T-helper 17 cell (primary cell): ENCODE measurements at places on chromosomes 3 and 15. TPM values are rescaled to one million over a fixed set of nuclear protein-coding genes. Genes with fewer than 3 reads are reported as not detected.

- peaks cover 44% of the 10 kb centered on the region for H3K27me3 ChIP-seq
- no peaks in the 10 kb centered on the region for H3K4me1 ChIP-seq
- peaks cover 2% of the 10 kb centered on the region for H3K36me3 ChIP-seq
Observed at GRCh38 chr3:170205302-170205701, 16.9 kb upstream of the PRKCI start.

GRCh38 chr3:169245631-169246030 lies 417.9 kb downstream of the MECOM start:
- peaks cover 4% of the 10 kb centered on the region for H3K36me3 ChIP-seq
- no peak overlapping the region for H3K4me3 ChIP-seq
- DNase-seq = no peak
- peaks cover 40% of the 10 kb centered on the region for H3K27me3 ChIP-seq

DNA sequence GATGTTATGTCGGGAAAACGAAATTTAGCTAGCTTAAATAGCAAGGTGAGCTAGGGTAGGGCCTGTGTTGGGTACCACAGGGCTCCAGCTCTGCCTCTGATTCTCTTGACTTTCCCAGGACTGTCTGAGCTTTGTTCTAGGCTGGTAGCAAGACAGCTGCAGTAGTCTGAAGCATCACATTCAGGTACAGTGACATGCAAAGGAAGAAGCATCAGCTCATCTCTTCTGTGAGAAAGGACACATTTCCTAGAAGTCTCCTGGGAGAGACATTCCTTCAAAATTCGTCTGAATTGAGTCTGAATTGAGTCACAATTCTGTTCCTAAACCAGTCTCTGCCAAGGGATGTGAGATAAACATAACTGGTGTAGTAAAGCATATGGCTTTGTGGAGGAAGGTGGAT lies 8.5 kb upstream of the UBXN7 start:
- H3K36me3 ChIP-seq = no peaks in the 10 kb centered on the region
- no peak for DNase-seq
- no peak overlapping the region for H3K4me3 ChIP-seq
- H3K27ac ChIP-seq = no peak overlapping the region

DNA sequence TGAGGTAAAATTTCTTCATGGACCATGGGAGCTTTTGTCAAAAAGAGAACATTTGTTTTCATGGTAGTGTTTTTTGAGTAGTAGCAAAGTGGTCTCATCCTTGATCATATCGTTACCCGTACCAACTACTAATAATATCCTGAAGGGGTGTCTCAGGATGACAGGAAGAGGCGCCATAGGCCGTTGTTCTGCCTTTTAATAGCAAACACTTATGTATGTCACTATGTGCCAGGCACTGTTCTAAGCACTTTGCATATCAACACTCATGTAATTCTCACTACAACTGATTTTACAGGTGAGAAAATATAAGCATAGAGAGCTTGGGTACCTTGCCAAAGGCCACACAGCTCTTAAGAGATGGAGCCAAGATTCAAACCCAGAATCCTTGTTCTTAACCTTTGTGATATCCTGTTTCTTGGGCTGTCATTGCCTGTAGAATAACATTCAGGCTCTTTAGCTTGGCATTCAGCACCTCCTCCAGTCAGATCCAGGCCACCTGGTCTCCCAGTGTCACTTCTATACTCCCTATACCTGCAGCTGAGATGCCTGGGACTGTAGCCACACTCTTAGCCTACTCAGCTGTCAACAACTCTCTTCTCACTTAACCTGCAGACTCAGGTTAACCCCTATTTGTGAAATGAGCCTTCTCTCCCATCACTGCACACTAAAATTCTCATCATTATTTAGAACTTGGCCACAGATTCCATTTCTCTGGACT lies 113.7 kb downstream of the USP13 start:
- no peak overlapping the region for H3K4me3 ChIP-seq
- no peaks in the 10 kb centered on the region for H3K4me1 ChIP-seq
- DNase-seq = no peak
- H3K27ac ChIP-seq = no peak overlapping the region
- H3K36me3 ChIP-seq = peaks cover 6% of the 10 kb centered on the region

- H3K4me1 ChIP-seq = no peaks in the 10 kb centered on the region
- H3K36me3 ChIP-seq = no peaks in the 10 kb centered on the region
- no peak for DNase-seq
Observed at GRCh38 chr3:39917065-39917773, 107.8 kb downstream of the MYRIP start.

DNA sequence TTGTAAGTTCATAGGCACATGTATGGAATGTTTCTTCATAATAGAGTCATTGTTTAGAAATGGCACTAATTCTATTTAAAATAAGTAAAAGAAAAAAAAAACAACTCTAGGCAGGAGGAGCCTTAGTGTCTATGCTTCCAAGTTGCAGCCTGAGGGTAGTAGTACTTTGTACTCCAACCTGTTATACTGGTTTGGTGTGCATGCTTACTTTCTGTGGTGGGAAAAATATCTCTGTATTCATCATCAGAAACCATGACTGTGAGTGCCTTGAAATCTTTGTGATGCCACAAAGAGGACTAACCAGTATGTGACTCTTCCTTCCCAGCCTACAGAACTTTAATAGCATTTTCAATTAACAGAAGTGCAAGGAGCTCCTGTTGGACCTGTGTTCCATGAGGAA lies 4.4 kb downstream of the NAALADL2 start:
- H3K4me3 ChIP-seq = no peak overlapping the region
- H3K36me3 ChIP-seq = no peaks in the 10 kb centered on the region
- H3K4me1 ChIP-seq = no peaks in the 10 kb centered on the region
- no peak for DNase-seq
- no peaks in the 10 kb centered on the region for H3K27me3 ChIP-seq

DNA sequence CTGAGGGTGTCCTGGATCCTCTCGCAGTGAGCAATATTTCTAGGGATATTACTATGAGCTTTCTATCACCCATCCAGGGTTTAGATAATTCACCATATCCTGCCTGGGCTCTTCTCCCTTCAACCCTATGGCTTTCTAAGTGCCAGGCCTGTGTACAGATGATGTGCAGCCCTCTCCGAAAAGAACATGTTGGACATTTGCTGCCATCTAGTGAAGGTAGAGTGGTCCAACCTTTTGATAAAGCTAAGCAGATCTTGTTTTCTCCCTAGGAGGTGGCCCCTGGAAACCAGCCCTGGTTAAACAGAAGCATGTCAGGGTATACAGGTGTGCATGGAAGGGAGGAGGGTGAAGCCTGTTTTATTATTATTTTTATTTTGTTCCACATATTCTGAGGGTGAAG lies 27.9 kb upstream of the SCN10A start:
- H3K27ac ChIP-seq = no peak overlapping the region
- no peaks in the 10 kb centered on the region for H3K4me1 ChIP-seq
- no peak overlapping the region for H3K4me3 ChIP-seq
- H3K27me3 ChIP-seq = peaks cover 48% of the 10 kb centered on the region
- peaks cover 4% of the 10 kb centered on the region for H3K36me3 ChIP-seq

GRCh38 chr3:13480340-13481318 lies 523 bp downstream of the HDAC11 start:
- H3K4me3 ChIP-seq = peak overlapping the region; percentile 89
- no peaks in the 10 kb centered on the region for H3K36me3 ChIP-seq
- DNase-seq = peak; percentile 38
- peaks cover 20% of the 10 kb centered on the region for H3K4me1 ChIP-seq

GRCh38 chr15:37105029-37105428 lies 4.7 kb upstream of the MEIS2 start:
- DNase-seq = no peak
- peaks cover 11% of the 10 kb centered on the region for H3K36me3 ChIP-seq
- no peak overlapping the region for H3K4me3 ChIP-seq
- no peak overlapping the region for H3K27ac ChIP-seq
- H3K4me1 ChIP-seq = peaks cover 14% of the 10 kb centered on the region
- peaks cover 75% of the 10 kb centered on the region for H3K27me3 ChIP-seq

- no peak overlapping the region for H3K27ac ChIP-seq
- H3K4me3 ChIP-seq = no peak overlapping the region
Observed at GRCh38 chr3:179430277-179430870, 20.9 kb downstream of the GNB4 start.

DNA sequence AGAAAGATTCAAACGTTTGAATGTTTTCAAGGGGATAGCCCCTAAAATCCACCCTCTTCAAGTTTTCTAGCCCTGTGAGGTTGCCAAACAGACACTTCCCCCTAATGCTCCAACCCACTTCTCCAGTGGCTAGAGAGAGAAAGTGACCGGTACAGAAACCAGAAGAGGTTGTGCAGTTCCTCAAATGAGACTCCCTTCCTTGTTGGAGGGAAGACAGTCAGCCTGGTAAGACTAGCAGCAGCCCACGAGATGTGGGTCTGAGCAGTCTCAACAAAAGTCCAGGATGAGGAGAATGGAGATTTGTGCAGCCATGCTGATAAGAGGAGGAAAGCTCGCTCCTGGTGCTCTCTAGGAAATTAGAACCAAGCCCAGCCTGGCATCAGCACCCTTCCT lies 222.8 kb upstream of the TPRG1 start:
- DNase-seq = no peak
- peaks cover 9% of the 10 kb centered on the region for H3K4me1 ChIP-seq
- peaks cover 27% of the 10 kb centered on the region for H3K27me3 ChIP-seq
- no peak overlapping the region for H3K4me3 ChIP-seq
- H3K27ac ChIP-seq = no peak overlapping the region

The TSC22D2 gene
- total RNA-seq = 37.8 TPM

The BOC gene
- total RNA-seq = not detected

The LMOD3 gene
- total RNA-seq = not detected

The FOXL2NB gene
- total RNA-seq = not detected

The STXBP5L gene
- total RNA-seq = not detected

The TMEM44 gene
- total RNA-seq = 0.94 TPM

The HDGFL3 gene
- total RNA-seq = 26.4 TPM

The WDR72 gene
- not detected for total RNA-seq

The FHIT gene
- 28.6 TPM for total RNA-seq
